Stimulated activated CD4-positive, alpha-beta T cell treated with anti-CD3 and anti-CD28 coated beads, Interleukin-4, amount 100 ng/mL, for 4 hours (primary cell): ENCODE measurements at places on chromosomes 5 and 9.

DNA sequence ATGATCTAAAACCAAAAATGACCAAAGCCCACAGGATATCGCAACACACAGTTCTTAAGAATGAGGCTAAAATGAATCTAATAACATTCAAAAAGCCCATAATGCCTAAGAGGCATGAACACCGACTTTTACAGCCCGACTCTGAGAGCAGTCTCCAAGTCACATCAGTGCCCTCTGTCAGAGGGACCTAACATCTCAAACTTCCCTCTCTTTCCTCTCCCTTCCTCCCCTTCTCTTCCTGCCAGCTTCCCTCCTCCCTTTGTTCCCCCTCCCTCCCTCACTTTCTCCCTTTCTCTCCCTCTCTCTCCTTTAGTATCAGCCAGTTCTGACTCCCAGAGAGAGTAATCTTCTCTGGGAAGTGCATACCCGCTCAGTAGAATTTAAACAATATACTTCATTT is 154.4 kb downstream of the GLIS3 start:
- DNase-seq, result no peak

DNA sequence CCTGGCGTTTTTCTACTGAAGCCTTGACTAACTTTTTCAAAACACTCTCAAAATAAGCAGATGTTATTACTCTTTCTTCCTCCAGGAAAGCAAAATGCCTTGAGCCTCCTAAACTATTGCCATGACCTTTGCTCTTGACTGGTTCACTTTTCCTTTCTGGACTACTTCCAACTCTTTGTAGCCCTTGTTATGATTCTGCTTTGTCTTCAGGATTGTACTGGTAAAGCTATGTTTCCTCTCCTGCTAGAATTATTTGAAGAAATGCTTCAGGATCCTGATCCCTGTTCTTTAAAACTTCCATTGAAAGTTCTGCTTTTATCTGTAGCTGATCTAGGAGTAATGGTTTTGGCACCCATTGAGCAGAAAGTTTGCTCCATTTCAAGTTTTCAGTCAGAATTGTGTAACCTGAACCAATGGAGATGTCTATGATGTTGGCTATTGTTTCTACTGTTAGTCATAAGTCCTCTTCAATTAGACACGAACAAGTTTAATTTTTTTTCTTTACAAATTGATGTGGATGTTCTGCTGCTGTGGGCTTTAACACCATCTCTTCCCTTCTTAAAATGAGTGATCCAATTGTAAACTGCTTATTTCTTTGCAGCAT is 1356.4 kb downstream of the EFNA5 start:
- no peak for DNase-seq

DNA sequence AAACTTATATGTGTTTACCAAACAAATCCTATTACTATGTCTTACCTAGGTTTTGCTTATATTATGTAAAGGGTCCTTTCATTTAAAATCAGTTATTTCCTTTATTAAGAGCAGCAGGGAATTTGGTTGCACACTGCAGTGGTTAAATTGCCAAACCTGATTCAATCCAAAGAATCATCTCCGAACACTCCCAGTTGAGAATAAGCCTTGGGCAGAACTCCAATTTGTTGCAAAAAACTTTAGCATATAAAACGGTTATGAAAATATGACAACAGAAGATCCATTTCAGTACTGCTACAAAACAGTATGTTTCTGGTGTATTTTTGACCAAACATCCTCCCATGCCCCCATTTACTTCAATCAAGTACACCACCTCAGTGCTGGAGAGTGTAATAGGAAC is 587.0 kb upstream of the GRAMD2B start:
- DNase-seq, result no peak

- no peak for DNase-seq
These were observed 128.0 kb upstream of the MSX2 start for GRCh38 chr5:174596429-174596828.

GRCh38 chr9:114205171-114206015 is 50.1 kb downstream of the COL27A1 start:
- no peak for DNase-seq
